Astrocyte of the hippocampus (primary cell): ENCODE measurements at places on chromosomes 7 and 10.

- no peak for DNase-seq
Observed at GRCh38 chr7:137846549-137846826, 286 bp downstream of the DGKI start.

DNA sequence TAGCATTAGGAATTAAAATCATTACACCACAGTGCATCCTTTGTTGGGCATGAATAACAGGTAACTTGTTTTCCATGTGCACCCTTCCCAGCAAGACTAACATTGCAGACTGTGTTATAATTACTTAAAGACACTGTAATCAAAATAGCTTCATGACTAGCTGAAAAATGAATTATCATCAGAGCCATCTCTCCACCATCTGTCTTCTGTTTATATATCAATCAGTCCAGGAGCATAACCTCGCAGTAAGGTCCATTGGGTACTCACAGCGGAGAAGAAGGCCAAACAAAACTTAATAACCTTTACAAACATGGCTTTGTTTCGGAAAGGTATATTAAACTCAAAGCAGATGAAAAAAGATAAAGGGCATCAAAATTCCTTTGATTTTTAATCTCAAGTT is 90.6 kb downstream of the ODAD2 start:
- DNase-seq, result no peak

GRCh38 chr10:98302741-98303365 is 34.9 kb upstream of the LOXL4 start:
- DNase-seq, result no peak

GRCh38 chr7:64433590-64433989 is 119.8 kb downstream of the ZNF736 start:
- no peak for DNase-seq
